ENCODE measurements at places on chromosomes 1 and 21.

DNA sequence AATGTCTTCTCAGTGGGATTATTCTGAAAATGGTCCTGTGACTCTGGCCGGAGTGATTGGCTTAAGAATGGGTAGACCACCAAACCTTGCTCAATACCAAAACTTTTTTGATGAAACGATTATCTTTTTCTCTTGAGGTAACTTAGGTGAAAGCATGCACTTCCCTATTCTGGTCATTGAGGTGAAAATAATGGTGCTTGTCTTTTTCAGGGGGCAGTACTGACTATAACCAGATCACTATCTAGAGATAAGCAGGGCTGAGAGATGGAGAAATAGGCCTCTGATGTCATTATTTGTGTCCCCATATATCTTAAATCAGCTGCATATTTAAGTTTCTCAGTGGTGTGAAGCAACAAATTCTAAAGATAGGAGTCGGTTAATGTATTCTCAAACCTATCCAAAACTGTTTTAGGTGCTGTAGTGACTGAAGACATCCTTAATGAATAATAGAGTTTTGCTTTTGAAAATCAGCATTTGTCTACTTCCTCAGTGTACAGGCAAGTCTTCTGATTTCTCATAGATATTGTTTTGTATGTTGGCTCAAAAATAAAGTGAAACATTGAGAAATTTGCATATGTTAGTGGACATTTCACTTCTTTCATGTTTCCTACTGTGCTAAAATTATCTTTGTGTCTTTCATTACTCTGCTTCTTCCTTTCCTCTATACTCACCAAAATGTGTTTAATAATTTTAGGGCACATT lies 735.3 kb upstream of the ADGRL4 start:
- no peak for DNase-seq

DNA sequence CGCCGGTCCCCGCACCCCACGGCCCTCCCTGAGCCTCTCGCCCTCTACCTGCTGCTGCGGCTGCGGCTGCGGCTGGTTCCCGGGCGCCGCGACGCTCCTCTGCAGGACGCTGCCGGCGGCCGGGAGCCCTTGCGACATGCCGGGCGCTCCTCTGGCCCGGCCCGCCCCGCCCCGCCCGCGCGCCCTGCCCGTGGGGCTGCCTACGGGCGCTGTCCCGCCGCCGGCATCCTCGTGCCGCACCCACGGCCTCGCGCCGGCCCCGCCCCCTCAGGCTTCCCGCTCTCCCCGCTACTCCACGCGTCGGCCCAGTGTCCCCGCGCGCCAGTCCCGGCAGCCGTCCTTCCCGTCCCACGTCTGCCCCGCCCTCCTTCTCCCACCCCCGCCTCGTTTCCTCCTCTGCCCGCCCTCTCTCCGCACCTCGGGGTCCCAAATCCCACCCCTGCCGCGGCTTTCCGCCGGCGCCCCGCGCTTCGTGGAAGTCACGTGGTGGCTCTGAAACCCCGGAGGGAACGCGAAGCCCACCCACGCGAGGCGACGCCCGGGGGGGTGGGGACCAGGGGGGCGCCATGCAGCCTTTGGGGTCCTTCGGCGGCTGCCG lies at the start of gene BATF3:
Gene BATF3, minus strand, starts transcription at position 216 of the 598 bp plus-strand sequence. Its CDS starts 78 bp downstream, at position 138.
- no peak for DNase-seq

DNA sequence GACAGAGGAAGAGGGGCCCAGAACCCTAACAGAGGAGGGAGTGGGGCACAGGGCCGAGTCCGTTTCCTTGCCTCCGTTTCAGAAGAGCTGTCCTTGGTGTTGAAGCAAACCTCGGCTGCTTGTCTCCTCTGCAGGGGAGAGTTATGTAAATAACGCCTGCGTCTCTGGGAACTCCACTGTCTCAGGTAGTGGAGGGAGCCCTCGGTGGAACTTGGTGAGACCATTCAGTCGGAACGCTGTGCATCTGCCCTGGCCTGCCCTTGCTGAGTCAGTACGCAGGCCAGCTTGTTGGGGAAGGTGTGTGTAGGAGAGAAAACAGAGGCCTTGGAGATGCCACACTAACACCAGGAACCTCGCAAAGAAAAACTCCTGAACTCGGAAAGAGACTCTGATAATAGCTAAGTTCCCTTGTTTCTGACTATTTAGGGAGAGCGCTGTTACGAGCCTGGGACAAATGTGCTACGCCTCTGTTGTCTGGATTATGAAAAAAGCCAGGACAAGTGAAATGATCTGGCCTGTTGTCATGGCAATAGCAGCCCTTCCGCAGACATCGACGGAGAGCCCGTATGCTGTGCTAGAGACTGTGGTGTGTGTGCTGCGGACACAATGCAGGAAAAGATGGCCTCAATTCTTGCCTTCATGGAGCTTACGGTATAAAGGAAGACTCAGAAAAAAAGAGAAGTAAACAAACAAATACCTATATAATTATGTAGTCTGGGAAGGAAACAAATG lies 94.6 kb upstream of the AKT3 start:
- no peak for DNase-seq

DNA sequence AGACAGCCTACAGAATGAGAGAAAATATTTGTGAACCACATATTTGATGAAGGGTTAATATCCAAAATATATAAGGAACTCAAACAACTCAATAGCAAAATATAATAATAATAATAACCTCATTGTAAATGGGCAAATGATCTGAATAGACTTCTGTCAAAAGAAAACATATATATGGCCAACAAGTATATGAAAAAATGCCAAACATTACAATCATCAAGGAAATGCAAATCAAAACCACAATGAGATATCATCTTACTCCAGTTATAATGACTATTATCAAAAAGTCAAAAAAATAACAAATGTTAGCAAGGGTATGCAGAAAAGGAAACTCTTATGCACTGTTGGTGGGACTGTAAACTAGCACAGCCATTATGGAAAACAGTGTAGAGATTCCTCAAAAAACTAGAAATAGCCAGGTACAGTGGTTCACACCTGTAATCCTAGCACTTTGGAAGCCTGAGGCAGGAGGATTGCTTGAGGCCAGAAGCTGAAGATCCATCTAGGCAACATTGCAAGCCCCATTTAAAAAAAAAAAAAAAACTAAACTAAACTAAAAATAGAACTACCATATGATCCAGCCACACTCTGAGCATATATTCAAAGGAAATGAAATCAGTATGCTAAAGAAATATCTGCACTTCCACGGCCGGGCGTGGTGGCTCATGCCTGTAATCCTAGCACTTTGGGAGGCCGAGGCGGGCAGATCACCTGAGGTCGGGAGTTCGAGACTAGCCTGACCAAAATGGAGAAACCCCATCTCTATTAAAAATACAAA lies 17.3 kb upstream of the TRIM67 start:
- no peak for DNase-seq

- DNase-seq = no peak
Observed at GRCh38 chr1:153849487-153850185, 73.1 kb downstream of the GATAD2B start.

DNA sequence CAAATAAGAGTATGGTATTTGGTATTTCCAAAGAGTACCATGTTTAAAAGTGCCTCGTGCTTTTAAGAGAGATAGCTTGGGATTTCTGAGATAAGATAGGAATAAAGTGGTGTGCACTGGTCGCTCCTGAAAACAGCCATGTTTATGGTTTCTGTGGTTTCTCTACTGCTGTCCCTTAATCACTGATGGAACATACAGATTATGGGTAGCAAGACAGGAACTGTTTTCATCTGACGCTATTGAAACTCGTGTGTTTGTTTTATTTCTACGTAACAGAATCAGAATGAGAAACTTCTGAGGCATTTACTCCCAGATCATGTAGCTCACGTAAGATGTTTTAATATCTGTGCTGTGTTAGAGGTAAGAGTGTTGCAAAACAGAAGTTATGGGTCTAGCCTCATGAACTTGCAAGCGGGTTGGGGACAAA lies 126.0 kb downstream of the KIAA0319L start:
- DNase-seq = no peak

DNA sequence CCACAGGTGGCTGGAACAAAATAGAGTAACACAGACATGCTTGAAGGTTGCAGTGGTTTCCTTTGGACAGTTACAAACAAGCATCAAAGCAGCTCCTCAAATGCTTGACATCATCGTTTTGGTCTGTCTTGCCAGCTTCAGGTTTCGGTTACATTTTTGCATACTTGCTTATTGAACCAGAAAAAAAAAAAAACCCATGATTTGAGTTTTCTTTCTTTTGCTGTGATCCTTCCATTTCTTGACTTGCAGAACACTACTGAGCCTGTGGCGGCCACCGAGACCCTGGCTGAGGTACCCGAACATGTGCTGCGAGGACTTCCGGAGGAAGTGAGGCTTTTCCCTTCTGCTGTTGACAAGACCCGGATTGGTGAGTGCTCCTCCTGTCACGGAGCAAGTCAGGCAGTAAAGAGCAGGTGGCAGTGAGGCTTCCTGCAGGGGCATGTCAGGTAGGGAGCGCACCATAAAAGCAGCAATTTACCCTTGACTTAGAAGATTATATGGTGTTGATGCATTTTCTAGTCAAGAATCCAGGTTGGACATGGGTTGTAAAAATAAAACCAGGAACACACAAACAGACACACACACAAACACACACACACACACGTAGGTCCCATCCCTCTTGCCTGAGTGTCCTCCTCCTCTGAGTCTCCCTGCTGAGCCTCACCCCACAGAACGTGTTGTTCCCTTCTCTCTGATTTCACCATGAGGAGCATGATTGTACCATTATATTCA lies 30.9 kb downstream of the PRDM2 start:
- peak; percentile 83 for DNase-seq
